ENCODE measurements at places on chromosomes 2 and 18. TPM values are rescaled to one million over a fixed set of nuclear protein-coding genes. Genes with fewer than 3 reads are reported as not detected.

DNA sequence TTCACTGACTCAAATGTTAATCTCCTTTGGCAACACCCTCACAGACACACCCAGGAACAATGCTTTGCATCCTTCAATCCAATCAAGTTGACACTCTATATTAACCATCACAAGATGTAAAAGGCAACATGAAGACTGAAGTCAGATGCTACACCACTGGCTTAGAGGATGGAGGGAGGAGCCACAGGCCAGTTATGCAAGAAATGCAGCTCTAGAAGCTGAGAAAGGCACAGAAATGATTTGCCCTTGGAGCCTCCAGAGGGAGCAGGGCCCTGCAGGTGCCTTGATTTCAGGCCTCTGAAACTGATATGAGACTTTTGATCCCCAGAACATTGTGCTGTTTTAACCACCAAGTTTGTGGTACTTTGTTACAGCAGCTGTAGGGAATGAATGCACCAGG, 276.3 kb downstream of the KCNS3 start:
- H3K27me3 ChIP-seq, result no peaks in the 10 kb centered on the region
- no peak for DNase-seq

Gene AKAIN1
- not detected for total RNA-seq

Gene TUBA3E
- not detected for total RNA-seq

DNA sequence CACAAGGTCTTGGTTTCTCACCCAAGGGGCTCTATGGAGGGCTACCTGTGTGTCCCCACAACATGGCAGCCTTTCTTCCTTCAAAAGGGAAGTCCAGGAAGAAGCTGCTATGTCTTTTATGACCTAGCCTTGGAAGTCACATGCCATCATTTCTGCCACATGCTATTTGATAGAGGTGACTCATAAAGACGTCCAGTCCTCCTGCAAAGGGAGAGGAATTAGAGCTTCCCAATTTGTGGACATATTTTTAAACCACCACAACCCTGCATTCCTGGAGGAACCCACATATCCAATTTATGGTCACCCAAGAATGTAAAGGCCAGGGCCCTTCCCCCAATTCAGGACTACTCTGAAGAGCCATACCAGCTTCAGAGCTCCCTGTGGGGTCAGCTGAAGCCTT, 246.2 kb downstream of the CYP26B1 start:
- no peak overlapping the region for H3K4me3 ChIP-seq
- no peaks in the 10 kb centered on the region for H3K27me3 ChIP-seq
- H3K27ac ChIP-seq, result no peak overlapping the region
- DNase-seq, result no peak
- no peaks in the 10 kb centered on the region for H3K36me3 ChIP-seq
- H3K4me1 ChIP-seq, result no peaks in the 10 kb centered on the region

DNA sequence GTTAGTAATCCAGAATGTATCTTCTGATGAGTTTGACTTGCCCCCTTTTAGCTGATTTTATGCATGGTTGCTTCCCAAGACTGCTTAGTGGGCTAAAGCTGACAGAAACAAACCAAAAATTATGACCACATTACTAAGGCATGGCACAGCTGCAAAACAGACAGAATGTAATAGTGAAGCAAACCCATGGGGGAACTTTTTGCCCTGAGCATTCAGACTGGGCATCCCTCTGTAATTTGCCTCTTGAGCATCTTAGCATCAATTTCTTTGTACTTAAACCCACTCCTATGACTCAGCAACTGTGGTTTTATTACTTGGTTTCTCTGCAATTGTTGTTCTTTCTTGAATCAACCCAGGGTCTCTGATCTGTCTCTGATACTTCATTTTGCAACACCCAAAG, 487.3 kb upstream of the DCC start:
- no peaks in the 10 kb centered on the region for H3K4me1 ChIP-seq
- H3K27me3 ChIP-seq, result no peaks in the 10 kb centered on the region
- H3K4me3 ChIP-seq, result no peak overlapping the region
- H3K27ac ChIP-seq, result no peak overlapping the region
- no peaks in the 10 kb centered on the region for H3K36me3 ChIP-seq

Gene SLC23A3
- 0.16 TPM for total RNA-seq

DNA sequence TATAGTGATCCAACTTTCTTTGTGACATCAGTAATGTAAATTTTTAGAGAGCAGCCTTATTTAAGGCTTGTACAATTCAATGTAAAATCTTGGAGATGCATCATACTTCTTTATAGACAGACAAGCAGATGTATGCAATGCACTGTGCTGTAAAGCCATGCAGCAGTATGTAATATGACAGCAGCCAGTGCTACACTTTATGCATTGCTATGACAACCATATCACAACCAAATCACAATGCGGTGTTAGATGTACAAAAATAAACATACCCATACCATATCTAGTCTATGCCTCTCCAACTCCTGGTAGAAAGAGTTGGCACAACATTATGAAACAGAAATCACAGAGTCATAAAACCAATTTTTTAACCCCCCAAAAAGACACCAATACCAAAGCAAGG, 110.3 kb upstream of the WDSUB1 start:
- no peak overlapping the region for H3K4me3 ChIP-seq
- no peaks in the 10 kb centered on the region for H3K27me3 ChIP-seq
- DNase-seq, result no peak
- peaks cover 2% of the 10 kb centered on the region for H3K36me3 ChIP-seq
- H3K4me1 ChIP-seq, result no peaks in the 10 kb centered on the region

DNA sequence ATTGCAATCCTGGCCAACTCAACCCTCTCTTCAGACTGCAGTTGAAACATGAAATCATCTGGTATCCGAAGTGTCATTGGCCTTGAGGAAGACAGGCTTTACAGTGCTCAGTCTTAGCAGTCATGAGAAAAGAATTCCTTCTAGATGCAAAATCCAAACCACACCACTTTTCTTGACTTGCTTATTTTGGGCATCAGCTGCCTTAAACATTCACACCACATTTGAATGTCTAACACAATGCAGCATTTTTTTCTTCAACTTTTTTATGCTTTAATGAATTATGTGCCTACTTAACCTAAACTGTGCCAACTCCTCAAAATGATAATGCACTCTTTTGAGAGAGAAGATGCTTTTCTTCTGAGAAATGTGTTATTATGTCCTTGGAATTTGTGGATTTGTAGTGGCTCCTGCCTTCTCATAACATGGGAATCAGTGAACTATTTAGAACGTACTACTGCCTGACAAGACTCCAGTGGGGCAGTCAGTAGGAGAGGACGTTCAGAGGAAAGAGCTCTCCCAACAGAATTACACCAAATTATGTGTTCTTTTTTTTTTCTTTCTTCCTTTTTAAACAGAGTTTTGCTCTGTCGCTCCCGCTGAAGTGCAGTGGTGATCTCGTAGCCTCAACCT, 3.2 kb upstream of the FAM98A start:
- H3K4me1 ChIP-seq, result peaks cover 12% of the 10 kb centered on the region
- H3K27me3 ChIP-seq, result no peaks in the 10 kb centered on the region
- no peak overlapping the region for H3K4me3 ChIP-seq

All from psoas muscle (tissue), 8 donors.